ENCODE measurements at places on chromosomes 12 and 14. TPM values are rescaled to one million over a fixed set of nuclear protein-coding genes. Genes with fewer than 3 reads are reported as not detected.

ACSS3 gene
- total RNA-seq, result 25.6 TPM

MAP1LC3B2 gene
- not detected for total RNA-seq

HRK gene
- total RNA-seq, result not detected

MYO1H gene
- not detected for total RNA-seq

DNA sequence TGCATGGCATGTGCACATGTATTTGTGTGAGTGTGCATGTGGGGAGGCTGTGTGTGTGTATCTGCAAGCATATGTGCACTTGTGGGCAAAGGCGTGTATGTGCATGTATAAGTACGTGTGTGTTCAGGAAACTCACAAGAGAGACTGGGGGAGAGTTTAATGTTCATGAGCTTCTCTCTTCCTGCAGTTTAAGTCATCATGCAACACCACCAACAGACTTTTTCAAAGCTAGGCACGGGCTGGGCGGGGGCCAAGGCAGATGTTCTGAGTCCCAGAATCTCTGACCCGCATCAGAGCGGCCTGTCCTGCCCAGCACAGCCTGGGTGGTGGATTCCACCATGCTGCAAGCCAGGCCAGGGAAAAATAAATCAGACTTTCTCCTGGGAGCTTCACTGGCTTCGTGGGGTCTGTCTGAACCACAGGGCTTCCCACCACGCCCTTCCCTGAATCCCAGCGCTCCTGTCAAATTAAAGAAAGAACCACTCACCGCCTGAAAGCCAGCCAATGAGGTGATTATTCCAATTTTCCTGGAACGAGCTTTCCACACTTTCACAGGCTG, 75.7 kb downstream of the PITPNM2 start:
- DNase-seq, result no peak

DNA sequence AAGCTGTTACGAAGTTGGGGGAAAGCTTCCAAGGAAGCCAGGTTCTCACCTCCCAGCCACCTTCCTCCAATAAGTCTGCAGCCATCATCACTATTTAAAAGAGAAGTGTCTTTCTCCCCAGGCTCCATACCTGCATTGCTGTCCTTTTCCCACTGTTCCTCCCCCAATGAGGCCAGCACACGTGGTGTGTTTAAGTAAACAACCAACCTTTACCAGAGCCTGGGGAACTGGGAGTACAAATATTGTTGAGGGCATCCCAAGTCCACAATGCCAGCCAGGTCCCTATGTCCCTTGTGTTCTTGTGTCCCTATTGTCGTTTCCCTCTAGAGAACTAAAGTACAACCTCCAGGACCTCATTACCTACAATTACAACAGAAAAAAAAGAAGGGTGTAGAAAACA, 49.2 kb upstream of the PNMA1 start:
- no peak for DNase-seq

DNA sequence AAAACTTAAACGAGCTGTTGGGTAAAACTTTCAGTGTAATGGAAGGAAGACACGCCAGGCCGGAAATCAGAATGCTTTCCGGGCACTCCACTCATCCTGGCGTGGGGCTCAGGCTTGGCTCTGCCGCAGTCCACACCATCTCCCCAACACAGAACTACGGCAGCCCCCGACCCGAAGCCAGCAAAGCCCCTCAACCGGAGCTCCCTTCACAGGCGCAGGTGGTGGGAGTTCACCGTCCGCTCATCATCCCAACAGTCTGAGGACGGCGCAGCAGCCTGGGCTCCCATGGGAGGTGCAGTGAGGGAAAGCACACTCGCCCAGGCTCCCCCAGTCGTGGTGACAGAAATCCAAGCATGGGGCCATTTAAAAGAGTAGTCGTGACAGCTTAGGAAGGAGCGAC, 11.0 kb upstream of the MMP17 start:
- no peak for DNase-seq

DNA sequence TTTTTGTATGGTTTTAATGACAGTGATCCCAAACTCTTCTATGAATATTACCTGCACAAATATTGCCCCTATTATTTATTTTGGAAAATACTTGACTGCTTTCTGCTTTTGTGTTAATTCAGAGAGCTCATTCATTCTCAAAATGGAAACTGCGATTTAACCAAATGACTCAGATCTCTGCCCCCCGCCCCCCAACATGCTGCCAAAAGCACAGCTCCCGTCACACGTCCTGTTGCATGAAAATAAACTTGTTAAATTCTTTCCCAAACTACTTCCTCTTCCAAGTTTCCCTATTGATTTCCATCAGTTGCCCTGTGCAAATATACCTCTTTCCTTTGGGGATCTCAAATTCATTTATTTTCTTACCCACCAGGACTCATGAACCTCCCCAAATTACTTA, 18.0 kb upstream of the NRDE2 start:
- no peak for DNase-seq

DNA sequence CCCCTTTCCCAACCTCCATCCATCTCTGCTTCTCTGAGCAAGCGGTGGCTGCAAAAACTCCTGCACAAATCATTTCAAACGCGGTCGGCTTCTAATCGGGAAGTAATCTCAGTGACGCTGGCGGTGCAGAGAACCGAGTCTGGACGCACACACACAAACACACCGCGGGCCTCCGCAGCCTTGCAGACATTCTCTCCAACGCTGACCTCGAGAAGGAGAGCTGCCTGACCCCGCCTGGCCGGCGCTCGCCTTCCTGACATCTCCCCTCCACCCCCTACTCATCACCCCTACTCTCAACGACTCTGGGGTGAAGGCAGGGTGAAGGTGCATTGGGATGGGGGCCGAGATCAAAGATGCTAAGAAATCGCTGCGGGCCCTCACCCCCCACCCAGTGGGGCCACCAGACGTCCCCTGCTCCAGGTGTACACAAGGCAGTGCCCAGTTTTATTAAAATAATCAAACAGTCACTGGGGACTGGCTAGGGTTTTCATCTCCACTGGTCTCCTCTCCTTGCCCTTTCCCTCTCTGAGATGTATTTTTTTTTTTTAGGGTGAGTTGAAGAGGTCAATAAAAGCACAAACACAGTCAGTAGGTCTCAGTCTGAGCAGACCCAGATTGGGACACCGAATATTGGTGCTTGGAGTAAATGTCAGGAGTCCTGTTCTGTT, 506 bp upstream of the TBX5 start:
- no peak for DNase-seq

DNA sequence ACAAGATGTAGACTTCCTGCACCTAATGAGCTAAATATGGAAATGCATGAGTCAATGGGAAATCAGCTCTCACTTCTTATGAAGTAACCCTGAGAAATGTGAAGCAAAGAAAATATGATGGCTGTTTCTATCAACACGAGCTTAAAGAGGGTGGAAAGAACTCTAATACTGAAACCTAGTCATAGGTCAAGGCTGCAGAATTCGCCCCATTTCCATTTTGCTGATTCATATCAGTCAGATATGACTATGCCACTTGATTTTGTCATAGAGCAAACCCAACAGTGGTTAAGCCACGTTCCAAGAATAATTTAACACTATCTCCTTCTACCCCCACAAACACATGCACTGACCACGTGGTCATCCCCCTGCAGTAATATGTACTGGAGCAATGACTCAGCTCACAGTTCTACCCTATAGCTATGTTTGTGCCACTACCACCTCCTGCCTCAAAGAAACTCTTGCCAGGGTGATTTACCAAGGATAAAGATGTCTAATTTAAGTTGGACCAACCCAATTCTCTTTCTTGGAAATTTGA, 157.5 kb downstream of the TMTC3 start:
- DNase-seq, result no peak

- peak; percentile 47 for DNase-seq
Observed at GRCh38 chr12:22543246-22544037, 900 bp downstream of the C2CD5 start.

DNA sequence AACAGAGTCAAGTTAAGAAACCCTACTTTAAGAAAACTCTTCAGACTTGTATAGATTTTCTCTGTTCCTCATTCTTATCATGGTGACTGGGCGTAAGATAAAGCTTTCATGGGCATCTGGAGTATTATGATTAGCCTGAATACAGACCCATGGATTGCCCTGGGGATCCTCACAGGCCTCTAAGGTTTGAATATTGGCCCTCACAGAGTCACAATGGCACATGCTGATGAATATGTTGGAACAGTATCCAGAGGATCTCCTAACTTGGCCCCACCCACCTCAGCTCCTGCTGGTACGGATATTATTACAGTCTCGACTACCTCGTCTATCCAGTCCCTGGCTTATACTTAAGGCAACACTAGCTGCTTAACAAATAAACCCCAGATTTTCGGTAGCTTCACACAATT, 8.1 kb downstream of the OSBPL8 start:
- no peak for DNase-seq

- DNase-seq, result peak; percentile 57
Observed at GRCh38 chr12:132614861-132615578, 3.6 kb upstream of the P2RX2 start.

GRCh38 chr12:58046271-58046670, 104.9 kb downstream of the ATP23 start:
- no peak for DNase-seq

DNA sequence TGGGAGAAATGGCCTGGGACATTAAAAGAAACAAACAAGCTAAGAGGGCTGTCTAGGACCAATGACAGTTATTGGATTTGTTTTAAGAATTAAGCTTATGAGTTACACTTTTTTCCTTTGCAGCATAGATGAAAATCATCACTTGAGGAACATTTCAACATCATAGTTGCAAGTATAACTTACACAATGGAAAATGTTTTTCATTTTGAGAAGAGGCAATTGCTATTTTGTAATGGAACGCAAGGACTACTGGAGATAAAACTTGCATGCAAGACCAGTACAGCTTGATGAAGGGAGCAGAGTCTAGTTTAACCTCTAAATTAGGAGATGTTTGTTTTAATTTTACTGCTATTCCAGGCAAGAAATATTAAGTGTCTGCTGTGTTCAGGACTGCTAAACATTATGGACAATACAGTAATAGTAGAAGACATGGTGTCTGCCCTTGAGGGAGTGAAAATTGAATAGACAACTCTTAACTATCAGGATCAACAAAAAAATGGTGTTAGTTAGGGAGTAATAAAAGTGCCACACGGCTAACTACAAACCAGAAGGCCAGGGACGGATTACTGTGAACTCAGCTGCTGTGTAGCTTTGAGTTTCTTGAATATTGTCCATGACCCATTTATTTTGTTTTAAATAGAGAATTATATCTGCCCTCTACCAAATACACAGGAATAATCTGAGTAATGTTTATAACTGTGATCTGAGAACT, 374.5 kb downstream of the RAD51B start:
- DNase-seq, result peak; percentile 67
